ENCODE measurements at places on chromosomes 13 and 19.

DNA sequence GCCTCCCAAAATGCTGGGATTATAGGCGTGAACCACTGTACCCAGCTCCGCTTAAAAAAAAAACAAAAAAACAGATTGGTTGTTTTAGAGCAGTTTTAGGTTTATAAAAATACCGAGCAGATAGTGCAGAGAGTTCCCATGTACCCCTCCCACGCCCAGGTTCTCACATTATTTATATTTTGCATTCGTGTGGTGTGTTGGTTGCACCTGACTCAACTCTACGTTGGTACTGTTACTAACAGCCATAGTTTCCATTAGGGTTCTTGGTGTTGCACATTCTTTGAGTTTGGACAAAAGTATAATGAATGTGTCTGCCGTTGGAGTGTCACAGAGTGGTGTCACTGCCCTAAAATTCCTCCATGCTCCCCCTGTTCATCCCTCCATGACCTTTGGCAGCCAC, 29.1 kb downstream of the MYO9B start:
- no peak for DNase-seq

DNA sequence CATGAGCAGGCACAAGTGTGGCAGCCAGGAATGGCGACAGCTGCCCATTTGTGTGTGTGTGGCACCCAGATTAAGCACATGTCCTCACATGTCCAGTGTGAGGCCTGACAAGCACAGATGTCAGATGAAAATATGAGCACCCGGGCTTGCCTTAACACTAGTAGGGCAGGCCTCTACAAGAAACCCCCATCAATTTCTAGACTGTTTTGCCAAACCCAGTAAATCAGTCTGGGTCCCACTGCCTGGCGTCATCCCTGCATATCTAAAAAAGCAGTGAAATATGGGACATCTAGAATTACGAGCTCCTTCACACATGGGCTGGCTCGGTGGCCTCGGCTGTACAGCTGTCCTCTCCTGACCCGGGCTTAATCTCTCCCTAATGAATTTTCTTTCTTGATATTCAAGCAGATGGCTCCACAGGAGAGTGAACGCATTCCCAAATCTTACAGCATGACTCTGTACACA, 432.7 kb downstream of the FOXO1 start:
- peak; percentile 56 for DNase-seq

- no peak for DNase-seq
These were observed 471.4 kb downstream of the MYO16 start for GRCh38 chr13:109100705-109101304.

- no peak for DNase-seq
These were observed 557 bp downstream of the ZNF576 start for GRCh38 chr19:43596842-43597461.

DNA sequence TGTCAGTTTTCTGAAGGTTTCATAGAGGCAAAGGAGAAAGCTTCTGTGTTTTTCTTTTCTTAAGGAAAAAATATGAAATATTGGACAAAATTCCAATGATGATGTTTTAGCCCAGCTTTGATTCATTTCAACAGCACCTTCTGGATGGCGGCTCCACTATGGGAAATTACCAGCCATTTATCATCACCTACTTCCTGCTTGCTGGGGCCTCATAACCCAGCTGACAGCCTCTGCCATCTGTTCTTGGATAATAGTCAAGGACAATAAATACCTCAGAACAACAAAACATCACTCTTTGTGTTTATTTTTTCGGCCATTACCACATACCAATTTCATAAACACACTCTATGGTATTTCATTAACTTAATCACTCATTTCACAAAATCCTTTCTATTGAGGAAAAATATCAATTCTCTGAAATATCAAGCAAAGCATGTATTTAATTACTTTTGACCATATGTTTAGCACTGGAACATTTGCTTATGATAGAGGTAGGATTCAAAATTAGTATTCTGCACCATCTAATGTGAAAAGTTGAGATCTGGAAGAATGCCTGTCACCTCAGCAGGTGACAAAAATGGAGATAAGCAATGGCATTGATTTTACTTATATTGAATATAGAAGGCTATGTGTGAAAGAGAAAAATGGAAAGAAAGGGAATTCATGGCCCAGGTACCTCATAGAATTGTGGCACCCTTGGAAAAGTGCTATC, 629.7 kb downstream of the LIG4 start:
- DNase-seq: no peak

DNA sequence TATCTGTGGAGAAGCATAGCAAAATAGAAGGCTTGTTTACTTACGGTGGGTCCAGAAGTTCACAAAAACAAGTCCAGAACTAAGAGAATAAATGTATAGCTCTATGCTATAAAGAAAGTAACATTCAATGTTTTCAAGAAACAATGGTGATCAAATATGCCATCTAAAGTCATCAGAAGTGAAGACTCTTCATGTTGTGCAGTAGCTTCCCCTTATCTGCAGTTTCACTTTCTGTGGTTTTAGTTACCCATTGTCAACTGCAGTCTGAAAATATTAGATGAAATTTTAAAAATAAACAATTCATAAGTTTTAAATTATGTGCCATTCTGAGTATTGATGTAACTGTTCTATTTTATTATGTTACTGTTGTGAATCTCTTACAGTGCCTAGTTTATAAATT, 72.5 kb downstream of the EDNRB start:
- DNase-seq: no peak

- no peak for DNase-seq
These were observed 641 bp upstream of the SOX21 start for GRCh38 chr13:94712812-94713560.

DNA sequence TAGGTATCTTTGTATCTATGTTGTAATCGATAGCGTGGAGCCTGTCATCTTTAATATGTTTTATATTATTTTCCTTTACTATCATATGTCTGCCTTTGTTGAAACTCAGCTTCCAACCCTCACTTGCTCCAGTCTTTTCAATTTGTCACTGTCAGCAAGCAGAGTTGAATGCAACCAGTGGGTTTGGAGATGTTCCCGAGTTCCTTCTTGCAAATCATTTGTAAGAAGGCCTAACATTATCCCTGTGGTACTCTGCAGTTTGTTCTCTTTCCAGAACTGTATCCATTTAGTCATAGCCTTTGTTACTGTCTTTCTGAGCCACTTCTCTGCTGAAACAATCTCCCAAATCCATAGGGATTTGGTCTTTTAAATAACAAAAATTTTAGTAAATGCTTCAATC, 41.8 kb downstream of the RNASEH2B start:
- DNase-seq: no peak

DNA sequence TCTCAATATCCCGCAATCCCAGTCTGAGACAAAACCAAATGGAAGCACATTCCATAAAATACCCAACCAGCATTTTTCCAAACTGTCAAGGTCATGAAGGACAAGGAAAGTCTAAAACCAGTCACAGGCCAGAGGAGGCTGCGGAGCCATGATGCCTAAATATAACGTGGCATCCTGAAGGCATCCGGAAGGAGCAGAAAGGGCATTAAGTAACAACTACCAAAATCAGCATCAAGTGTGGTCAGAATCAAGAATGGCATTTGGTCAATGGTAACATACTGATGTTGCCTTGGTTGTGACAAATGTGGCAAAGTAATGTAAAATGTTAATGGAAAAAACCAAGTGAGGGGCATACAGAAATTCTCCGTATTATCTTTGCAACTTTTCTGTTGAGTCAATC, 3.5 kb upstream of the ATF5 start:
- no peak for DNase-seq

DNA sequence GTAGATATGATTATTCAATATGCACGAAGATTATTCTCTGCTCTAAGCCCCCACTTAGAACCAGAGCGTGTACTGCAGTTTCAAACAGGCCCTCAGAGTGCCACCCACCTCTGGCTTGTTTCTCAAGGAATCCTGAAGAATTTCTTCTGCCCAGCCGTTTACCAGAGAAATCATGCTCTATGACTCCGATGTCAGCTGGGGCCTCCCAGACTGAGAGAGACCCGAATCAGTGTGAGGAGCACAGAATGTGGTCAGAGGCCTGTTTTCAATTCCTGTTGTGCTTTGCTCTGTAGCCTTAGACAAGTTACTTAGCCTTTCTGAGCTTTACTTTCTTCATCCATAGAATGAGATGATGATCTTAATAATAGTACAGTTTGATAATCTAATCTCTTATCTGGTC, 5.5 kb downstream of the PNMA8C start:
- DNase-seq: no peak

DNA sequence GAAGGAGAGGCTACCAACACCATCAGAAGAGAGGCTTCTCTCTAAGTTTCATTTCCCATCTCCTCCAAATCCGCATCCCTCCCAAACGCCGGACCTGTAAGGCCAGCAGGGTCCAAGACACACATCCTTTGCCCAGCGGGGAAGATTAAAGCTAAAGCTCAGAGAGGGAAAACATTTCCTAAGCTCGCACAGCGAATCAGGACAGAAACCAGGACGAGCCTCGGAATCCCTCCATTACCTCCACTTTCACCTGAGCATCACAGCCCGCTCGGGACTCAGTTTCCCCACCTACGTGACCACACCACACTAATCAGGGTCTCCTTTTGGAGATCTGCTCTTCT, 711 bp upstream of the FOSB start:
- no peak for DNase-seq

DNA sequence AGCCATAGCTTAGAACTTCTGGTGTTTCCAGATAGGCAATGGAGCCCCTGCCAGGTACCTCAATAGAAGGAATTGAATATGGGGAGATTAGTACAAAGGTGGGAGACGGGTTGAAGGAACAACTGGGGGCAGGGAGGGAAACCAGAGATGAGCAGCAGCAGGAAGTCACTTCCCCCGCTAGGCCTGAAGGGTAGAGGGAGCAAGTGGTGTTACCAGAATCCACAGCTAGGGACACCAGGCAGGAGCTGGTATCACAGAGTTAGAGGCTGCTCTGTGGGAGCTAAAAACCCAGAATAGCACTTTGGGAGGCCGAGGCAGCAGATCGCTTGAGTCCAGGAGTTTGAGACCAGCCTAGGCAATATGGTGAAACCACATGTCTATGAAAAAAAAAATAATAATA, 15.3 kb upstream of the HNRNPUL1 start:
- no peak for DNase-seq

DNA sequence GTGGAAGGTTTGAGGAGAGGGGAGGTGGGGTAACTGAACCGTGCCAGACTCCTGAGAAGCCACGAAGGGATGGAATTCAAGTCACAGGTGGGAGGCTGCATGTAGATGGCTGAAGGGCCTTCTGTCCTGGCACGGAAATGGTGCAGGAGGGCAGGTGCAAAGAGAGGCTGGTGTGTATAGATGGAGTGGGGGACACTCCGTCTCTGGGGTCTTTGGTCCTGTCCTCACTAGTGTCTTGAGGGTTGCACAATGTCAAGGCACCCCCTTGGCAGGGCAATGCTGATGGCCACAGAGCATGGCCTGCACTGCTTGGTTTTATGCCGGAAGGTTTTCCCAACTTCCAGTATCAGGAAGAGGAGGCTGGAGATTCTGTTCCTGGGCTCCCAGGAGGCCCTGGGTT, 82.7 kb upstream of the SIAH3 start:
- DNase-seq: no peak

GRCh38 chr19:46726551-46726950, 9.6 kb upstream of the PRKD2 start:
- no peak for DNase-seq

- no peak for DNase-seq
These were observed 8.9 kb downstream of the PTGIR start for GRCh38 chr19:46615966-46616365.

- DNase-seq: no peak
These were observed 11.0 kb downstream of the MOB3A start for GRCh38 chr19:2084993-2085720.

DNA sequence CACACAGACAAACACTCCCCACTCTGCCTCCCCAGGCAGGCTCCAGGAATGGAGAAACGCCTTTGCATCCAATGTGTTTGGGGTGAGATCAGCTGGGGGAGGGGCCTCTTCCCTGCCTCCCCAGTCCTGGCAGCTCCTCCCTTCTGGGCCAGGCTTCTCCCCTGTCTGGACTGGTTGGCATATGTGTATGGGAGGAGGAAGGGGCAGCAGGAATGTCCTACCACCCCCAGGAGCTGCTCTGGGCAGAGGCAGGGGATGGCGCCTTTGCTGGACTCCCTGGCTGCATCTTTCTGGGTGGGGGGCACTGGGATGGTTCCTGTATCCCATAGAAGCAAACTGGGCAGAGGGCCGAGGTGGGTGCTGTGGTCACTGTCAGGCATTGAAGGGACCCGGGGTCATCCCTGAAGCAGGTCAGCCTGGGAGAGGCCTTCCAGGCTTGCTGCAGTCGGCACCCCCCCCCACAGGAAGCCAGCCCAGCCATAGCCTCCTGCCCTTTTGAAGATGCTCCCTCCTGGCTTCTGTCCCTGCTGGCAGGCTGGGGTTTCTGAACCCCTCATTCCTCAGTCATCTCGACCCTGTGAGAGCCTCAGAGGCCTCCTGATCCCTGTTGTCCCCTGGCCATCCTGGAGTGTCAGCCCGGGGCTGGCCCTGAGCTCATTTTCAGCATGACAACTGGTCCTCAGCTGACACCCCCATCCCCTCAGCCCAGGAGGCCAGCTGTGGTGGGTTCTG, 21.2 kb upstream of the SLC7A10 start:
- DNase-seq: no peak

- peak; percentile 83 for DNase-seq
These were observed 202.9 kb downstream of the ATP8A2 start for GRCh38 chr13:25574437-25575411.

DNA sequence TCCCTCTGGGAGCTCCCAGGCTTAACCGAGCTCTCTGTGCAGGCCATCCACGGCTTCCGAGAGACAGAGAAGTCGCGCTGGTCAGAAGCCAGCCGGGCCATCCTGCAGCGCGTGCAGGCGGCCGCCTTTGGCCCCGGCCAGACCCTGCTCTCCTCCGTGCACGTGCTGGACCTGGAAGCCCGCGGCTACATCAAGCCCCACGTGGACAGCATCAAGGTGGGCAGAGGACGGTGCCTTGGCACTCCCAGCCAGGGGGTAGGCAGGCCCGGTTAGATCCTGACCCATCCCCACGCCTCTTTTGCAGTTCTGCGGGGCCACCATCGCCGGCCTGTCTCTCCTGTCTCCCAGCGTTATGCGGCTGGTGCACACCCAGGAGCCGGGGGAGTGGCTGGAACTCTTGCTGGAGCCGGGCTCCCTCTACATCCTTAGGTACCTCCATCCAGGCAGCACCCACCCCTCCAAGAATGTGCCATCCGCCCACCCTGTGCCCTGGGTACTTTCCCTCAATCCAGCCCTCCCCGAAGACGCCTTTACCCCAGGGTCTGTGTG, 1.5 kb downstream of the PSPN start:
- no peak for DNase-seq

DNA sequence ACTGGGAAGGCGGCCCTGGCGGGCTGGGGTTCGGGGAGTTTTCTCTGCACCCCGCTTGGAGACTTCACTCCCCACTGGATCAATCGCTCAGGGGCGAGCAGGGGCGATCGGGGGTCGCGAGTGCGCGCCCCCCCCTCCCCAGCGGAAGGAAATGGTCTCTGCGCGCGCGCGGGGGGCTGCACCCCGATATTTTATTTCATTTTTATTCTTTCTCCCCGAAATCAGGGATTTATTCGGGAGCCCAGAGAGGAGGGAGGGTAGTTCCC, 421 bp downstream of the ARID3A start:
- DNase-seq: no peak

GRCh38 chr13:112487127-112487517, 100.8 kb downstream of the TUBGCP3 start:
- DNase-seq: no peak

Data from ureter (tissue), 1 donor.